ENCODE measurements at places on chromosomes 5 and 9.

- DNase-seq, result no peak
Observed at GRCh38 chr5:10634562-10634961, 70.7 kb downstream of the ANKRD33B start.

- no peak for DNase-seq
Observed at GRCh38 chr5:1962619-1963355, 80.1 kb upstream of the IRX4 start.

DNA sequence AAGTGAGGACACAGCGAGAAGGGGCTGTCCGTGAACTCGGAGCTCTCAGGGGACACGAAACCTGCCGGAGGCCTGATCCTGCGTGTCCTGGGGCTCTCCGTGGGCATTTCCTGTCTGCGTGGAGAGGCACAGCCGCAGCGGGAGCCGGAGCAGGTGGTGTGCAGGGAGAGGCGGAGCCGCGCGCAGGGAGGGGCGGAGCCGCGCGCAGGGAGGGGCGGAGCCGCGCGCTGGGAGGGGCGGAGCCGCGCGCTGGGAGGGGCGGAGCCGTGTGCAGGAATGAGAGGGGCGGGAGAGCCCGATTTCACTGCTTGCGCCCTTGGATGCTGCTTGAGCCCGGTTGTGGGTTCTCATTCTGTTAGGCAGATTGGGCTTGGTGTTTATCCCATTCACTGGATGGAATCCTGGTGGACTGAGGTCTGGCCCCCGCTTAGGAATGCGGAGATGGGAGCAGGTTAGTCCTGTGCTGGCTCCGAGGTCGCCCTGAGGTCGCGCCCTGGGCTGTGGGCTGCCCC is 26.7 kb downstream of the NDUFS6 start:
- DNase-seq, result no peak

DNA sequence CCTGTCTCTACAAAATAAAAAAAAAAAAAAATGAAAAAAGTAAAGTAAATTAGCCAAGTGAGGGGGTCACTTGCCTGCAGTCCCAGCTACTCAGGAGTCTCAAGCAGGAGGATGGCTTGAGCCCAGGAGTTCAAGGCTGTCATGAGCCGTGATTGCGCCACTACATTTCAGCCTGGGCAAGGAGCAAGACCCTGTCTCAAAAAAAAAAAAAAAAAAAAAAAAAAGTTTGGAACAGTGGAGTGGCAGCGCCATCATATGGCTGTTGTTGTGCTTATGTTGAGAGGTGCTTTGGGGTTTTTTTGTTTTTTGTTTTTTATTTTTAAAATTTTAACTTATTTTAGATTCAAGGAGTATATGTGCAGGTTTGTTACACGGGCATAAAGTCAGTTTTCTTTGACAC is 3.6 kb downstream of the BRIX1 start:
- DNase-seq, result no peak

- DNase-seq, result no peak
Observed at GRCh38 chr9:134459573-134459972, 133.3 kb downstream of the RXRA start.

DNA sequence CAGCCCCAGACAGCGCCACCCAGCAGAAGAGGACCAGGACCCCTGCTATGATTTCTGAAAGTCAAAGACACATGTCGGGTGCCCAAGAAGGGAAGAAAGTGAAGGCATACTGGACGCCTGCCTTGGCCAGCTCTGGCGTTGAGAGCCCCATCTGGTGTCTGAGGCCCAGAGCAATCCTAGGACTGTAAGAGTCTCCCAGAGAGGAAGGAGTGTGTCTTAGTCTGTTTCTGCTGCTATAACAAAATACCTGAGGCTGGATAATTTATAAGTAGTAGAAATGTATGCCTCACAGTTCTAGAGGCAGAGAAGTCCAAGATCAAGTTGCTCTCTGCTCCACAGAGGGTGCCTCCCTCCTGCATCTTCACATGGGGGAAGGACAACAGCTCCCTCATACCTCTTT is 10.8 kb downstream of the RASGEF1C start:
- no peak for DNase-seq

GRCh38 chr9:127368852-127369402 is 28.0 kb upstream of the SLC2A8 start:
- DNase-seq, result no peak

DNA sequence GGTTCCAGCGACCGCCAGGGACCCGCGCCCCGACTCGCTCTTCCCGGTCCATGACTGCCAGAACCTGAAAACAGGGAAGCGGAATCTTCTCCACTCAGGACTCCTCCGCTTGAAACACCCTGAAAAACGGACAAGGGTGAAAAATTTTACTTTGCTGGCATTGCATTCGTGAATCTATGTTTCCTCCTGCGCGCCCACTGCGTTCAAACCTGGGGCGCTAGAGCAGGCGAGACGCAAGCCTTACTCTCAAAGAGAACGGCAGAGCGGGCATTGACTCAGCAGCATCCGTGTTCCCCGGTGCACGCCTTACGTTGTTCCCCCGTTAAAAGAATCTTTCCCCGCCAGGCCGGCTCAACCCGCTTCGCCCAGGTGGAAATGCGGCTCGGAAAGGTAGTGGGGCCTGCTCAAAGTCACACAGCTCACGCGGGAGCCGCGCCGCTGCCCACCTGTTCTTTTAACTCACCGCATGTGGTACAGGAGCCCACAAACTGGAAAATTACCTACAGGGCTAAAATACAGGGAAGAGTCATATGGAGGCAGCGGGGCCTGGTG is 999 bp upstream of the DRD1 start:
- no peak for DNase-seq

DNA sequence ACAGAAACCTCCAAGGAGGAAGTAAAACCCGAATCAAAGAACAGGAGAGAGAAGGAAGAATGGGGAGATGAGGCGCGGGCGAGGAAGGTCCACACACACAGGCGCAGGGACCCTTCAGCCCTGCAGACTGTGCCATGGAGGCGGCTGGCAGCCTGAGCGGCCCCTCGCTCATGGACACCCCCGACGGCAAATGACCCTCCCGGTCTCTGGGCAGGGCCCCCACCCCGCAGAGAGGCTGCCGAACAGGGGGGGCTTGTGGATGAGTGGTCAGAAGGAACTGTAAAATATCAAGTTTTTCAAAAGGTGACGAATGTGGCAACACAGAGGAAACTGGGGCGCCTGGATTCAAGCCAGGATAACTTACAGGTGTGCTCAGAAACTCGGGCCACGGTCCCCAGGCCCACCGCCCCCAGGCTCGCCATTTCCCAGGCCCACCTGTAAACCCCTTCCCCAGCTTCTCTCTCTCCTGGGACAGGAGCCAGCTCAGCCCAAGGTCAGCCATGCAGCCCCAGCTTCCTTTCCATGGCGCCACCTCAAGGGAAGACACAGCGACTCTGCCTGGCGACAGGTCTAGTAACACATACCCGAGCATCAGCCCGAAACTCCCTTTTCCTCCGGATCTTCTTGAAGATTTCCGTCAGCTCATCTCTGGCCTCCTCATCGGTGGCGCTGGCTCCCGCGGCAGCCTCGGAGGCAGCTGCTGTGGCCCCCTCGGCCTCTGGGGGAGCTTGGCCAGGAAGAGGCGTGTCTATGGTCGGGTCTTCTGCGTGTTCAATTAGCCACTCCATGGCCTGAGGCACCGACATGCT is 16.5 kb downstream of the UBAC1 start:
- no peak for DNase-seq

DNA sequence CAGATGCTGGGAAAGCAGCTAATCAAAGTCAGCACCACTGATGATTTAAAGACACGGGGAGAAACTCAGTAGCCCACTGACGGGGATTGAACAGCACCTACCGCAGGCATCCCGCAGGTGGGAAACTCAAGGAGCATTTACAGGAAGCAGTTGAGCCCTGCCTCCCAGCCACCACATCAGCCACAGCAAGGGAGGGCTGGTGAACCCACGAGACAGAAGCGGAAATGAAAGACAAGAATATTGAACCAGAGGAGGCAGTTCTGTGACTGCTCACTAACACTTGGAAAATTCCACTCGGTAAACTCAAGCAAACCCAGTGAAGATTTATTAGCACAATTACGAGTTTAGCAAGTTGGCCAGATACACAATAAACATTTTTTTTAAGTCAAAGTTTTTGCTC is 10.6 kb upstream of the FAM163B start:
- DNase-seq, result no peak

- DNase-seq, result no peak
Observed at GRCh38 chr5:154732212-154732611, 23.0 kb upstream of the LARP1 start.

DNA sequence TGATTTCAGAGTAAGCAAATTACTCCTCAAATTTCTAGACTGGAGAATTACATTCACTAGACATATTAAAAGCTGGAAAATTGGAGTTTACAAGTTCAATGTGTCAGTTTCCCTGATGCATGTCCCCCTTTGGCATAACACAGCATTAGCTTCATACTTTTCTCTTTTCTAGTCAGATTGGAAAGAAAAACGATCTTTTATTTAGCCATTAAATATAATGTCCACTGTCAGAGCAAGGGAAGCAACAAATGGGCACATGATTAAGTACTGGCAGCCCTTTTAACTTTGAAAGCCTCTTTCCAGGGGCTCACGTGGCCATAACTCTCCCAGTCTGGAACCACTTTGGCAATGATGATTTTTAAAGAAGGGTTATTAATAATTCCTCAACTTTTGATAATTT is 203.3 kb downstream of the KCNN2 start:
- DNase-seq, result no peak

- no peak for DNase-seq
Observed at GRCh38 chr5:67334373-67334772, 137.8 kb upstream of the CD180 start.

DNA sequence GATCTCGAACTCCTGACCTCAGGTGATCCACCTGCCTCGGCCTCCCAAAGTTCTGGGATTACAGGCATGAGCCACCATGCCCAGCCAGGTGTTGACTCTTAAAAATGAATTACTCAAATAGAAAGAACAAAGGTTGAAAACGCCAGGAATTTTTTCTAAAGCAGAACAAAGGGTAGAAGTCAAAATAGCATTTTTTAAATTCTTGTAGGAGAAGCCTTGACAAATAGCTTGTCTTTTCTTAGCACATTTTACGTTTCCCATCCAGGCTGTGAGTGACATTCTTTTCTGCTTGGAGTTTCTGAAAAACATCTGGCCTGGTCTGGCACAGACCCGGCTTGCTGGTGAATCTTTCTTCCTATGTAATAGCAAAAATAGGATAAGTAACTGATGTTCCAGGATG is 169.4 kb upstream of the ZNF462 start:
- DNase-seq, result no peak

- DNase-seq, result no peak
Observed at GRCh38 chr5:119021149-119021732, 32.9 kb upstream of the DTWD2 start.

DNA sequence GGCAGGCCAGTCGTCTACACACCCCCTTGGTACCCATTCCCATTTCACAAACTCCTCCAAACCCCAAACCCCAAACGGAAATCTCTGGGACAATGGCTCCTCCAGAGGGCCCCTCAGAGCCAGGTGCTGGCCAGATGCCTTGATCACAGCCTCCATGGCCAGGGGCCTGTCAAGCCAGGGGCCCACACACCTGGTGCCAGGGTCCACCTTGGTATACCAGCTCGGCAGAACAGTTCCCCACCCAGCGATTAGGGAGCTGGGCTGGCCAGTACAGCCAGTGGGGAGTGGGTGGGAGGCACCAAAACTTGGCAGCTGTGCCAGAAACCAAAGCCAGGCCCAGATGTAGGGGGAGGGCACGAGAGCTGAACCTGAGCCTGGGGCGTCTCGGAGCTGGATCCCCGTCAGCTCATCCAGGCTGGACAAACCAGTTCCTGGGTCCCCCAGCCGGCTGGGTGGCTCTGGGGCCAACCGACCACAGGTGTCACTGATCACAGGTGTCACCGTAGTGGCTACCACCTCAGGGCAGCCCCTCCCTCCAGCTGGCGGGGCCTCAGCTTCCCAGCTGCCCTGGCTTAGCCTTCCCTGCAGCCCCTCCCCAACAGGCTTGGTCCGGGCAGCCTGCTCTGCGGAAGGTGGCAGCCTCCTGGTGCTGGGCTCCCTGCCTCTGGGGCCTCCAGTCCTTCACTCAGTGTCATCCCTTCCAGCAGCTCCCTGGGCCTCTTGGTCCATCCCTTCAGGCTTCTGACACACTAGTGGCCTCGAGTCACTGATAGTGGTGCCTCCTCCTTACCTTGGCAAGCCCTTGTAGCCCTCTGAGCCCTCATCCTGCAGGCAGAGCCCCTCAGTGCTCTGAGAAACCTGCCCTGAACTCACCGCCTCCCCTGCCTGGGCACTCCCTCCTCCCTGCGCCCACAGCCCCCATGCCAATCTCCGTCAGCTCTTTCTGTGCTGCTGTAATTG is 6.6 kb upstream of the RMND5B start:
- DNase-seq, result no peak

GRCh38 chr5:9125852-9126251 is 420.0 kb downstream of the SEMA5A start:
- DNase-seq, result no peak

GRCh38 chr5:172569861-172570558 is 71.1 kb upstream of the NEURL1B start:
- no peak for DNase-seq

GRCh38 chr5:17190242-17190778 is 27.1 kb upstream of the BASP1 start:
- DNase-seq, result peak; percentile 88

- DNase-seq, result no peak
Observed at GRCh38 chr5:122319897-122320296, 7.9 kb downstream of the SNCAIP start.

DNA sequence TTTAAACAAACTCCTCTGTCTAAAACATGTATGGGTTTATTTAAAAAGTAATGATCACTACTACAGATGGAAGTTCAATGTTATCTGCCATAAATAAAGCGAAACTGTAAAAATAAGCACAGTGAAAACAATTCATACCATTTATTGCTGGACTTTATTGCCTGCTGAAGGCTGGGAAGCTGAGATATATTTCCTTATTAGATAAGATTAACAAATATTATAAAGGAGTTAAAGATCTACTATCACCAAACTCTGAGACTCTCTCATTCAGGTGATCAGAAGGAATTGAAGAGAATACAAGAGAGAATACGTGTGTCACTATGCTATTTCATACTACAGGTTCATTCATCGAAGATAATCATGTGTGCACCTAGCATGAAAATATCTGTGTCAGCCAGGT is 190.9 kb upstream of the ATP10B start:
- DNase-seq, result no peak

DNA sequence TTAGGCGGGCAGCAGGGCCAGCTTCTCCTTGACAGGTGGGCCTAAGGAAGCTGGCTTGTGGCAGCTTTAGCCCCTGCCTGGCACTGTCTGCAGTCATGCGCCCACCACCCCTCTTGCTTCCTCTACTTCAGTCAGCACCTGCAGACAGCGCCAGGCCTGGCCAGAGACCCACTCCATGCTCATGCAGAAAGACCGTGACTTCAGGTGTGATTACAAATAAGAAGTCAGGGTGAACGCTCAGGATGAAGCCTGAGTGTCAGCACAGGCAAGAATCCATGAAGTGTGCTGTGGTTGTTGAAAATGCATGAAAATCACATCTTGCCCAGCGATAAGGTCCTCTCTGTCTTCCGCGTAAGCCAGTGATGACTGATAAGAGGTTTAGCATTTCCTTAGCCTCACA is 3.4 kb downstream of the CSF2 start:
- no peak for DNase-seq

GRCh38 chr5:132471944-132472343 is 18.6 kb downstream of the IRF1 start:
- DNase-seq, result no peak

- no peak for DNase-seq
Observed at GRCh38 chr9:133121915-133122550, 993 bp upstream of the RALGDS start.
